ENCODE measurements at places on chromosomes 3 and 15.

DNA sequence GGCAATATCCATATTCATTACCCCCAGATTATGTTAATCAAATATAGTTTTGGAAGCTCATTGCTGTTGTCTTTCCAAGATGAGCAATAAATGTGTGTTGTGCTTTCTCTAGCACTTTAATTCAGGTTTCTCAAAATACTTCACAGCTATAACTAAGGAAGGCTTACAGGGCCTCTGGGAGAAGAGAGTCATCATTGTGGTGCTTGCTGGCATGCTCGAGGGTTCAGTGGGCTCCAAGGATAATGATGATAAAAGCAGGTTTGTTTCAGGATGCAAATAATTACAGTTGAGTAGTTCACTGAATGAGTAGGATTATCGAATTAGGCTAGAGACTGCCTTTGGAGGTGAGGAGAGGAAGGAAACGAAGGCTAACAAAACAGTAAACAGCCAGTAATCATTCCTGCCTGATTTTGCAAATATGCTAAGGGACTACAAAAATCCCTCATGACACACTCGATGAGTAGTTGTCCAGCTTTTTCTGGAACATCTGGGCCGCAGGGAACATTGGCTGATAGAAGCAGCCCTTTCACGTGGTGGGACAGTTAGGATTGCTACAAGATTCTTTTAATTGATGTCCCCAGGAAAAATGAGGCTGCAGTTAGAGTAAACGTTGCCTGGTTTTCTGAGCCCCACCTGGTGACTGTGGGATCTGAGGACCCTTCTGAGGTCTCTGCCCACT is 54.1 kb downstream of the SLC7A14 start:
- ATAC-seq: no peak

DNA sequence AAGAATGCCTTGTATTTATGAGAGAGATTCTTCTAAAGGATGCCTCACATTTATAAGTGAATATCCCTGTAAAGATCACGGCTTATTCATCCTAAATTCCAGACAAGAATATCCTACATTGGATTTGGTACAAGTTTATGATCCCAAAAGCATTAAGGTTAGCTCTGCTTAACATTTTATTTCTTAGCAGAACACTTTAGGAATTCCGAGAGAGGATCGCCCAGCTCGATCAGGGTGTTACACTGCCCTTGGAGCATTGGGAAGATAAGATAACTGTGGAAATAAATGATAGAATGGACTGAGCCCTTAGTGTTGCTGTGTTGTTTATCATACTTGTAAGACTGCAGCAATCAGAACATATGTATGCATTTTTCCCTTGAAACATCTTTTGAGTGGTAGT is 223.0 kb upstream of the CDIN1 start:
- ATAC-seq: no peak

GRCh38 chr3:159332535-159333099 is 530.8 kb downstream of the MFSD1 start:
- ATAC-seq: no peak

- ATAC-seq: no peak
Measured at GRCh38 chr3:29141918-29142275, 139.0 kb upstream of the RBMS3 start.

GRCh38 chr3:172675441-172676193 is 35.2 kb downstream of the NCEH1 start:
- ATAC-seq: no peak

DNA sequence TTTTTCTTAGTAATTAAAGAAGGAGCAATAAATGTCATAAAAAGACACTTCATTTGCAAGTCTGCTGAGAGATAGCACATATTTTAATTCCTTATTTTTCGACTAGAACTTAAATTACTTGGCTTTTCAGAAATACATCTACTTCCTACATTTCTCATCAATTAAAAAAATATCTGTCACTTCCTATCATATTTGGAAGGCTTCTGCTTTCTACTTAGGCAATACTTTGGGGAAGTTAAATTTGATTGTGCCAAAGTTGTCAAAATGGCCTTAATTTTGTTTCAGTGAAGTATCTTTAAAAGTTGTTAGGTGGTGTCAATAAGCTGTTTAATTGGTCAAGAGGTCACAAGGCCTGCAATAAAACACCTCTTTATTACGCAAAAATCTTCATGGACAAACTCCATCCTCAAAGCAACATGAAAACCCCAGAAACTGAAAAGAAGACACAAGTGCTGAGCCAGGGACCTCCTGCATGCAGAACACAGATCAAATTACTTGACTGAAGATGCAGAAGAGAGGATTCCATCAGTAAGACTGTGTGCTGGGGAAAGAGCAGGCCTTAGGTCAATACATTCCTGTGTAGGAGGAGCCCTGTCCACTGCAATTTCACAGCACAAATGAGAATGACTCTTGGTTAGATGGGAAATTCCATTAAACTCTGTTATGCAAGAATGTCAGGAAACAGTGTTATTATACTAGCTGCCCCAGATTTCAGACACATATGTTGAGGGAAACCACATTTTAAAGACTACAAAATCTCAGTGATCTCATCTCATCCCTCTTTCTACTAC is 48.0 kb upstream of the FSTL1 start:
- no peak for ATAC-seq

DNA sequence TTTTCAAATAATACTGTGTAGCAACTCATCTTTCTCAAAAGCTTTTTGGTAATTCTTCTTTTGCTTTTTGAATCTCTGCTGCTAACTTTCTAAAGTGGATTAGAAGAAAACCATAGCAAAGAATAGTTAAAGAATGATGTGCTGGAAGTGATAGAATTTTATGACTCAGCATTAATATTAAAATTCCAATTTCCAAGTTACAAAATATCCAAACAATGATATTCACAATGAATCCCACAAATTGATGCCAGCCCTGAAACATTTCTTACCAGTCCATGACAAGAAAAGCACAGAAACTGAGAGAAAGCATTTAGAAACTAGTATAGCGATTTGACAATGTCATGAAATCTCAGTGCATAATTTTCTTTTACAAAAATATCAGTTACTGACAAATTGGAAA is 482.2 kb downstream of the RBMS3 start:
- no peak for ATAC-seq

DNA sequence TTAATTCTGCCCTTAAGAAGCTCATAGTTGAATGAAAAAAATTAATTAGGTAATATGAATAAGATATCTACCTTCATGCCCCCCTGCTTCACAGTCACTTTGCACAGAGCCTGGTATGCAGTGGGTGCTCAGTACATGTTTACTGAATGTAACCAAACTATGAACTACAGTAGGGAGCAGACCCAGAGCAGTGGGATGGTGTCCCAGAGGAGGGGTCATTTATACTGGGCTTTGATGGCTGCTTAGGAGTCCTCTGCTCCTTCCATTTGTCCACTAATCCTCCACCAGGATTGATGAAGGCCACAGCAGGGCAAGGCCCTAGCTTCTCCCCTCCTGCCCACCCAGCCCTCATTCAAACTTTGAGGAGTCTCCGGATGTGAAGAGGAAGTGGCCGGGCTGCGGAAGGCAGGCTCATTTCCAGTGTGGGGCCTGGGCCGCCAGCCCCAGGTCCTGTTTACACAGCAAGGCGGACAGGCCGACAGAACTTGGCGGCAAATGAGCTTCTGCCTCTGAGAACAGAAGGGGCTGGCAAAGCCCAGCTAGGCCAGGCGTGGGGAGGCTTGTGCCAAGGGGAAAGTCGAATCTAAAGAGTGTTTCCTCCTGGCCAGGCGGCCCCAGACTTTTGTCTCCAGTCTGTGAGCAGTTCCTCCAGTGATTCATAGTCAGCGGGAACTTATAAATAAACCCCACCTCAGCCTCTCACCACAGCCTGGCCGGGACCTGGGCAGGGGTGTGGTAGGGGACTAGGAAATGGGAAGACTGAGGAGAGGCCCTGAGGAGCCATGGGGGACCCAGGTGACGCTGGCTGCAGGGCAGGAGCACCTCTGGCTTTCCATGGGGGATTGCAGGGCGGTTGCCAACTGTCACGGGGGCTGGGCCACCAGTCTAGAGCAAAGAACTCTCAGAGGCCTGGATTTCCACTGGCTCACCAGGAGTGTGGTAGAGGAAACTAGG is 51.6 kb upstream of the LCTL start:
- ATAC-seq: peak; percentile 6

Measured in stimulated activated memory B cell treated with anti-CD40 and anti-IgM and Interleukin-4, amounts not matched to agents 10 μg/mL and 1 μg/mL and 100 μg/mL, for 72 hours (primary cell).